ENCODE measurements at places on chromosomes 2 and 18.

DNA sequence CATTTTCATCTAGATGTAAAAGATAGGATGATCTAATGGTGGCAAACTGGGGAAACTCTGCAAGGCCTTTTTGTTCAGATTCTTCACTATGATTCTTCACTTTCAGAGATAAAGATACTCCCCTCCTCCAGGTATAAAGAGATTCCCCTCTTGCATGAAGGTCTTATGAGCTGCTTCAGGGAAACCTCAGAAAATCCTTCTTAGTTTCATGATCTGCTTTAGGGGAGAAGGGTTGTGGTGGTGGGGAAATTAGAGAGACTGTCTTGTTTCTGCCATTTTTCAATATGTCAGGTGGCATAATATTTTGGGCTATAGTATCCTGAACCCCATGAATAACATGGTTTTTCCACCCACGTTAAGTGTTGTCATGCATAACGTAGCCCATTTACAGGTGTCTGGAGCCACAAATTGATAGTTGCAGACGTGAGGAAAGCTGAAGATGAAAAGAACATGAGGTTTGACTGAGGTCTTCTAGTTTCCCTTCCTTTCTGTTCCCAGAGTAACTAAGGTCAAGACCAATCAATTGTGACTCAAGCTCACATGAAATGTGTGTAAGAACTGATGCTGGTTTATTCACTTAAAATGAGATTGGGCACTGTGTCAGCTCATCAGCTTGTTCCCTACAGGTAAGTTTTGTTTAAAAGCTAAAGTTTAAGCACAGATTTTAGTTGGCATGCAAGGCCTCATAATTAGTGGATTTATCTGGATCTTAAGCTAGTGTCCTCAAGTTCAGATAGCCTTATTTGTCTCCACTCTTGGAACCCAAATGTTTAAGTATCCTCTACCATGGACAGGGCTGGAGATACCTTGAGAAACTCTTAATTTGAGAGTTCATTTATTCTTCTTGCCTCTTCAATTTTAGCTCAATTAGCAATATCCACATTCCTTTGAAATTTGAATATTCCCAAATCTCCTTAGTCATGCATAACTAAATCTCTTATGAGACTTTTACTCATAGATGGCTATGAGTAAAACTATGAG lies 304.5 kb upstream of the FANCL start:
- no peak for DNase-seq

- no peak for DNase-seq
These were observed 2.3 kb downstream of the TMEM150A start for GRCh38 chr2:85600235-85600575.

GRCh38 chr2:215832791-215833190 lies 180.6 kb downstream of the MREG start:
- DNase-seq = no peak

- no peak for DNase-seq
These were observed 44.6 kb downstream of the REEP1 start for GRCh38 chr2:86292571-86293515.

DNA sequence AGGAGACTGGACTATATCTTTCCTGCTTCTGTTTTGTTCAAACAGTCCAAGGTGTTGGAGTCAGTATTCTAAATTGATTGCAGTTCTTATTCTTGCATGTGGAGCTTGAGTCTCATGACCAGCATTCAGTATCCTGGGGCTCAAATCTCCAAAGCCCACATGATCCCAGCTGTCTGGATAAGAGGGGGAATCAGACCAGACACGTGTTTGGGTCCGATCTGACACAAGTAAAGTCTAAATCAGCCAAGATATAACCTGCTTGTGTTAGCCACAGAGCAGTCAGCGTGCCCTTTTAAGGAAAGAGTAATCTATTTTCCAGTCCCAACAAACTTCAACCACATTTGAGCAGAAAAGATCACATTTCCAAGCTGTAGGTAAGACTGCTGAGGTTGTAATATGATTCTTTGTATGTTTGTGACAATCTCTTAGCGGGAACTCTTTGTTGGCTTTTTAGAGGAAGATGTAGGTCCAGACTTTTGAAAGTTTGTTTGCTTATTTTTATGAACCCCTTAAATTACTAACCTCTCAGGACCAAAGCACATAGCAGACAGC lies 334.6 kb downstream of the SLC4A3 start:
- DNase-seq = no peak

GRCh38 chr2:239013678-239013976 lies 165.7 kb downstream of the TWIST2 start:
- no peak for DNase-seq

DNA sequence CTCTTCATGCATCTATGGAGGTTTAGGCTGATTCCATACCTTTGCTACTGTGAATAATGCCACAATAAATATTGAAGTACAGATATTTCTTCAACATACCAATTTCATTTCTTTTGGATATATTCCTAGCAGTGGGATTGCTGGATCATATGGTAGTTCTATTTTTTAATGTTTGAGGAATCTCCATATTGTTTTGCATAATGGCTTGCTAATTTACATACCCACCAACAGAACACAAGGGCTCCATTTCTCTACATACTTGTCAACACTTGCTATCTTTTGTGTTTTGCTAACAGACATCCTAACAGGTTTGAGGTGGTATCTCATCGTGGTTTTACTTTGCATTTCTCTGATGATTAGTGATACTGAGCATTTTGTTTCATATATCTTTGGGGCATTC lies 253.2 kb downstream of the ZNF804A start:
- DNase-seq = no peak

DNA sequence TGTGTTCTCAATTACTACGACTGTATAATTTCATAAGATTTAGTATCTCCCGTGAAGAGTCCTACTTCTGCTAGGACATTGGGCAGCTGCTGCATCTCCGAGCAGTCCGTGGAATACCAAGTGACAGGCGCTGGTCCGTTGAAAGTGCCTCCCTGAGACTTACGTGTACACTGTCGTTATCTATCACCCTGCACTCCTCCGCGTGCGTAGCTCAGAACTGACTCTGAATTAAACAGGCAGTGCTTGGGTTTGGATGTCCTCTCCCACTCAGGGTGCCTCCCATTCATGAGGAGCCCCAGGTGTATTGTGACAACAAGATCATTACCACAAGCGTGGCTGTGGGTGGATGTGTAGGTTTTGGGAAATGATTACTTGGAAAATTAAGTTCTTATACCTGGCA lies 148.4 kb downstream of the SH3RF3 start:
- no peak for DNase-seq

GRCh38 chr18:78625847-78626246 lies 353.8 kb upstream of the SALL3 start:
- no peak for DNase-seq

GRCh38 chr2:198664321-198664720 lies 793.4 kb downstream of the SATB2 start:
- no peak for DNase-seq

- DNase-seq = no peak
These were observed 34.9 kb downstream of the GPD2 start for GRCh38 chr2:156470975-156471583.

DNA sequence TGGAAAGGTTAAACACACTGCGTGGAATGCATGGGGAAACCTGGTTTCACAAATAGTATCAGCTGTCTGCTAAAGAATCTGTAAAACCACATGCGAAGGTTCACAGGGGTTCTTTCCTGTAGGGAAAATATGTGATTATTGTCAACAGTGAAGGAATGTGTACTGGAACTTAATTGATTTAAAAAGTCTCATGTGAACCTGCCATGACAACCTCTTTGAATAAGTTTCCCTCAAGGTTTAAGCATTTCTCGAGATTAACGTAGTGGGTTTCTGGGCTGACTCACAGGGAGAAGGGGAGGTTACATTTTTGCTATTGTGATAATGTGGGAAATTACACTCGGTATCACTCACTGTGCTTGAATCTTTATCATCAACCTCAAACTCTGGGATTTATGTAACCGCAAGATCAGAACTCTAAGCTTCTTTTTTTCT lies 28.2 kb upstream of the IL1R1 start:
- DNase-seq = no peak

DNA sequence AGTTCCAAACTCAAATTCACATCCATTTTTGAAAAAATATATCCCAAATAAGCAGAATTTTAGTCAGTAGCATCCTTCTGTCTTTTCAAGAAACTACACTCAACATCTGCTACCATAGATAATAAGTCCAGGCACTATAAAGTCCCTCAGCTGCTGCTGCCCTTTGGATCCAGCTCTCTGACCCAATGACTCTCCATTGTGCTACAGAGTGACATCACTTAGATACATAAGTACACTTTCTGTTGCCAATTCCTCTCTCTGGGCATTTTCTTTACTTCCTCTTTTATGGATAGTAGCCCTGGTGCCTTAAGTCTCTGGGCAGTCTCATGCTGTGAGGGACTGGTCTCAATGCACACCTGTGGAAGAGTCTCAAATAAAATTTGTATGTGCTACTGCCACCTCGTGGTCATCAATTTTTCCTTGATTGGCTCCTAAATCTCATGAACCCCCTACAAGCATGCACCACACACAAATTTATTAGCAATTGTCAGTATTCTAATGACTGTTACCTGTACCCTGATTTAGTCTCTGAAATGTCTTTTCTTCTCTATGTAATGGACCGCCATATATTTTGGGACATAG lies 219.2 kb downstream of the LRP1B start:
- no peak for DNase-seq

GRCh38 chr2:173989884-173990215 lies 24.7 kb upstream of the SP3 start:
- no peak for DNase-seq

DNA sequence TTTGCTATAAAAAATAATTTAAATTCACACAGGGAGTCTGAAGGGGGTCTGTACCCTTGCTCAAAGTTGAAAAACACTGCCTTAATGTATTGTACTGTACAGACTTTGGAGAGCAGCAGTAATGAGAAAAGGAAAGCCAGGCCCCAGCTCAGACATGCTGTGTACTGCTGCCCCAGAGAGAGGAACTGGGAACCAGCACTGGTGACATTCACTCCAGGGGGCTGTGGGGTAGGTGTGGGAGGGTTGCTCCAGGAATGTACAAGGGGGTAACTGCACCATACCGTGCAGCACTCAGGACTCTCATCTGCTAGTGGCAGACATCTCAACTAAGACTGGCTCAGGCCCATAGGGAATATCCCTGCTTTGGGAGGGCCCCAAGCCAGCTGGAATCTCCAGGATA lies 146.0 kb upstream of the RMP24 start:
- DNase-seq = no peak

DNA sequence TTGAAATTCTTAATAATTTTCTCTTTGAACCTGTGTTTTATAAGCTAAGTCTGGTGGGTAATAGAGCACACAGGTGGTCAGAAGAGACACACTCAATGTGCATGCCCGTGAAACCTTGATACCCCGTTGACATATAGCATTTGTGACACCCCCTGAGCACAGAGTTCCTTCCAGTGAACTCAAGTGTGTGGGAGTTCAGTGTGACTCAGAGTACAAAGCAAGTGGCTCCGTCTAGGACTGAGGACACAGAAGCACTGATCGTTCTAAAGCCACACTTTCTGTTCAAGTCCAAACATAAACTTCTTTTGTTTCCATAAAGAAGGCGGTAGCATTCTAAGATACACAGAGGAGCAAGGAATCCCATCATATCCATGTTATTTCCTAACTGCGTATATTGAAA lies 523.6 kb downstream of the PID1 start:
- DNase-seq = no peak

- no peak for DNase-seq
These were observed 17.0 kb downstream of the ITSN2 start for GRCh38 chr2:24343225-24343882.

GRCh38 chr2:74730530-74730929 lies 76.5 kb downstream of the SEMA4F start:
- no peak for DNase-seq

DNA sequence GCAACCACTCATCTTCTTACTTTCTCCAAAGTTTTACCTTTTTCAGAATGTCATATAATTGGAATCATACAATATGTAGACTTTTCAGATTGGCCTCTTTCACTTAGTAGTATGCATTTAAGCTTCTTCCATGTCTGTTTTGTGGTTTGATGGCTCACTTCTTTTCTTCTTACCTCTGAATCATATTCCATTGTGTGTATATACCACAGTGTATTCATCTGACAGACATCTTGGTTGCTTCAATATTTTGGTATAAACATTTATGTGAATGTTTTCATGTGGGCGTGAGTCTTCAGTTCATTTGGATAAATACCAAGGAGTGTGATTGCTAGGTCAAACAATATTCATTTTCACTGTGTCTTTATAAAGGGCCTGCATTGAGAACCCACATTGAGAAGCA lies 136.1 kb upstream of the NOSTRIN start:
- no peak for DNase-seq

DNA sequence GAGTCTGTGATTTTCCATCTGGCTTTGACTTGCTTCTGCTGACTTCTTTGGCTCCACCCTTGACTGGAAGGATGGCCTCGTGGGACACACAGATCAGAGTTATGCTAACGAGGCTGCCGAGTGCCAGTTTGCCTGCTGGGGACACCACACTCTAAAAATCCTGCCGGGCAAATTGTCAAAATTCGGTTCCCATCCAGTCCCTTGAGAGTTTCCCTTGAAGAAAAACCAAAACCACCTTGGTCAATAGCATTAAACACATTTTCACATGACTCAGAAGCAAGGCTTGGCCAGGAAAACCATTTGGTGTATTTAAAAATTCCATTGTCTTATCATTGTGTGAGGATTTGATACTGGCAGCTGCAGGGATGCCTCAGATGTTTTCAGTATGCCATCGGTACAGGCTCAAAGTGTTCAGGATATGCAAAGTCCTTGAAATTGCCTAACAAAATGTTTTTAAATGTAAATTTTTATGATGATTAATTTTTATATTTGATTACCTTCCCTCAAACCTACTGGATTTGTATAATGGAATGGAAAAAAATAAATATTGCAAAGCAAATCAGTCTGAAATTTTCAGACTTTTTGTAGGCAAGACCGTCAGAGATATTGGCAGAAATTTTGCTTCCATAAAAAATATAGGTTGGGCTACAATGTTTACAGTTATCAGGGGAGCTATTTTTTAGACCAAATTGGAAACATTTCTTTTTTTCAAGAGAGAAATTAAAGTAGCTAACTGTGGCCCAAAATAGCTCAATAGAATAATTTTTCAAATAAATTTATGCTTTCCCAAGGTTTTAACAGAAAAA lies 41.6 kb downstream of the KCNE4 start:
- DNase-seq = no peak

DNA sequence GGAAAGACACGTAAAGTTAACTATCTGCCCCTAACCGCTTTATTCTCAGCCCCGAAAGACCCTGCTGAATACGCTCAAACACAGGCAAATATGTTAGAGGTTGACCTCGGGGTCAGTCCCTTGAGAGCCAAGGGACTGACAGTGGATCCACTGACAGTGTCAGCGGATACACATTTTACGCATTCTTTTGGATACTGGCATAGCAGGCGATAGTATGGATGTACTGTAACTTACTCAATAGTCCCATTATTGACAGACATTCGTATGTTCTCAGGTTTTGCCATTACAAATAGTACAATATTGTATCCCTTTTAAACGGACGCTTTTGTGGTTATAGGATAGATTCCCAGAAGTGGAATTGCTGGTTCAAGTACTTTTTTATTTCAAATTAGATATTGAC lies 13.4 kb downstream of the ATP6V1B1 start:
- no peak for DNase-seq

DNA sequence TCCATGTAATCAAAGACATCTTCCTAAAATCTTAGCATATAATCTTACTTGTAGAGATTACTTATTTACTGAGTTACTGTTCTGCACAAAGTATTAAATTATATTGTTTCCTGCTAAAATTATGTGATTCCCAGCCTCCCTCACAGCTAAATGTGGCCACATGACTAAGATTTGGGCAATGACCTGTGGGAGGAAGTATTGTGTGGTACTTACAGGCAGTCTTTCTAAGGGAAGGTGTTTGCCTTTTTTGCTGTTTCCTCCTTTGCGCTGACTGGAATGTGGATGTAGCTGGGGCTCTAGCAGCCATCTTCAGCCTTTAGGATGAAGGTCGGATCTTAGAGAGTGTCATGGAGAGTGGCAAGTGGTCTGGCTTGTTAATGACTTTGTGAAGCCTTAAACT lies 146.3 kb upstream of the APCDD1 start:
- DNase-seq = no peak
